NCI-H2171 treated with DMSO at 0.1 percent for 48 hours (cell line): ENCODE measurements at places on chromosomes 12 and 14.

DNA sequence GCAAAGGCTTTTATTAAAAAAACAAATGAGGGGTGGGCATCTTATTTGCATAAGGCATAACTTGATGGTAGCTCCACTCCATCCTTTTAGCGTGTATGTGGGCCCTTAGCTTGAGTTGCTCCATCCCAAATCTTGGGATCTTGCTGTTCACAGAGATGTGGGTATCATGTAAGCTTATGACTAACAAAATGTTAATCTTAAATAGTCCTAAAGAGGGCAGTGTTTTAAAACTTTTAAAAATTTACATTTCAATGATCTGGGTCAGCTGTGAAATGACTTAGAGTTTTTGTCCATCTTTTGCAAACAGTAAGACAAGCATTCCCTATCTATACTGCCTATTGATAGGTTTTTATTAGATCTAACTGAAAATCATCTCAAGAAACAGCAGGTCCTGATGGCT is 86.0 kb downstream of the SLCO1A2 start:
- DNase-seq: peak; percentile 61

DNA sequence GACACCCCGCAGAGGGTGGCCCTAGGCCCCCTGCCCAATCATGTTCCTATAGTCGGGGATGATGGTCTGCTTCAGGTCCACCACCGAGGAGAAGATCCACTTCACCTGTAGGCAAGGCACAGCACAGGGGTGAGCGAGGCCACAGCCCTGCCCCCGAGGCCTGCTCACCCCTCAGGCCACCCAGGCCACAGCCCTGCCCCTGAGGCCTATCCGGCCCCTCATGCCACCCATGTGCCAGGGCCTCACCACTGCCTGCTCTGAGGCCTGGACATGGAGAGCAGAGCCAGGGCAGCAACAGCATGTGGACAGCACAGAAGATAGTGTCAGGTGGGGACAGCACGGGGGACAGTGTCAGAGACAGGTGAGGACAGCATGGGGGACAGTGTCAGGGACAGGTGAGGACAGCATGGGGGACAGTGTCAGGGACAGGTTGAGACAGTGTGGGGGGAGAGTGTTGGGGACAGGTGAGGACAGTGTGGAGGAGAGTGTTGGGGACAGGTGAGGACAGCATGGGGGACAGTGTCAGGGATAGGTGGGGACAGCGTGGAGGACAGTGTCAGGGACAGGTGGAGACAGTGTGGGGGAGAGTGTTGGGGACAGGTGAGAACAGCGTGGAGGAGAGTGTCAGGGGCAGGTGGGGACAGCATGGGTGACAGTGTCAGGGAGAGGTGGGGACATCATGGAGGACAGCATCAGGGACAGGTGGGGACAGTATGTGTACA is 239.7 kb downstream of the TMEM121 start:
- DNase-seq: no peak

GRCh38 chr14:64296561-64296960 is 2.4 kb upstream of the ESR2 start:
- no peak for DNase-seq

DNA sequence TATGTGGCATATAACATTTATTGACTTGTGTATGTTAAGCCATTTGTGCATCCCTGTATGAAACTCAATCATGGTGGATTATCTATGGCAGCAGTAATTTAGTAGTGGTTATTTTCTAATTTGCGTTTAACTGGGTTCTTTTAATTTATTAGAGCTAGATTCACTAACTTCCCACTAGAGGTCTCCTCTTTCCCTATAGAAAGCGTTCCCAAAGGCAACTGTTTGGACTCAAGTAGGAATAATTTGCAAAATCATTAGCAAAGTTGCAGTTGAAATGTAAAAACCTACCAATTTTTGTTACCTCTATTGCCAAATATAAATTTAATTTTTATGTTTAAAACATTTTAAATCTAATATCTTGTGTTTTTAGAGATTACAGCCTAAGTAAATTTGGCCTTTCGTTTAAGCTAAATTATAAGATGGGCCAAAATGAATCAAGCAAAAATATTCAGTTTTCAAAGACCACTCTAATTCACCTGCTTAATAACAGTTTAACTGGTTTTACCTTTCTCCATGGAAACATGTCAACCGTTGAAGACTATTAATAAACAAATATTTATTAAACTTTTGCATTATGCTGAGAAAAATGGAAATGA is 6.0 kb downstream of the DMAC2L start:
- peak; percentile 75 for DNase-seq

- DNase-seq: no peak
Observed at GRCh38 chr12:132117558-132117875, 26.6 kb downstream of the DDX51 start.

DNA sequence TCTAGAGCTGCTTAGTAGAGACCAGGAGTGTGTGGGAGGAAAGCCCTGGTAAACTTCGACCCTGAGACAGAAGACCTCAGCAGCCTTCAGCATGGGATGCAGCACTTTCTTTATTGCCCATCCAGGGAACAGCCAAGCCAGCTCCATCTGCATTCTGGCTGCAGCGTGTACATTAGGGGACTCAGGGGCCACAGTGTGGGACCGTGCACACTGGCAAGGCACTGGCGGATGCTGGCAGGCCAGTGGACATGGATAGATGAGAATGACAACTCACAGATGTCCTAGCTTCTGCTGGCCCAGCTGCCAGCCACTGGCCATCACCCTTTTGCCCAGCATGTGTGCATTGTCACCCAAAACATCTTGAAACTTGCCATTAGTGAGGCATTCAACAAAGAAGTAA is 12.5 kb downstream of the PLD4 start:
- no peak for DNase-seq

- DNase-seq: no peak
Observed at GRCh38 chr14:62017651-62018230, 255.5 kb downstream of the SNAPC1 start.

DNA sequence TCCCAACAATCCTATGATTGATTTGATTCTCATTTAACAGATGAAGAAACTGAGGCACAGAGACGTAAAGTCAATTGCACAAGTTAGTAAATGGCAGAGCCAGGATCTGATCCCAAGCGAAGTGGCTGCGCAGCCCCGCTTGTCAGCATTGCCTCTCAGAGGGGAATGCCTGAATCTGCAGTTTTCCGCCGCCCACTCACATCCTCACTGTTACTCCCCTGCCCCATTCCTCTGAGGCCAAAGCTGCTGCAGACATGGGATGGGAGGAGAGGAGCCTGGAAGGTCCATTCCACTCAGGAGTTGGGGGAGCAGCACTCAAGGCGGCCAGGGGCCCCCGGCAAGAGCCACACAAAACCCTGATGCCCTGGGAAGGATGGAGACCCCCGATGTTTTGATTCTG is 1.0 kb downstream of the NRIP2 start:
- DNase-seq: no peak

GRCh38 chr12:106304797-106305196 is 2.3 kb downstream of the TCP11L2 start:
- no peak for DNase-seq

GRCh38 chr12:4621511-4621910 is 27.3 kb downstream of the AKAP3 start:
- DNase-seq: no peak

DNA sequence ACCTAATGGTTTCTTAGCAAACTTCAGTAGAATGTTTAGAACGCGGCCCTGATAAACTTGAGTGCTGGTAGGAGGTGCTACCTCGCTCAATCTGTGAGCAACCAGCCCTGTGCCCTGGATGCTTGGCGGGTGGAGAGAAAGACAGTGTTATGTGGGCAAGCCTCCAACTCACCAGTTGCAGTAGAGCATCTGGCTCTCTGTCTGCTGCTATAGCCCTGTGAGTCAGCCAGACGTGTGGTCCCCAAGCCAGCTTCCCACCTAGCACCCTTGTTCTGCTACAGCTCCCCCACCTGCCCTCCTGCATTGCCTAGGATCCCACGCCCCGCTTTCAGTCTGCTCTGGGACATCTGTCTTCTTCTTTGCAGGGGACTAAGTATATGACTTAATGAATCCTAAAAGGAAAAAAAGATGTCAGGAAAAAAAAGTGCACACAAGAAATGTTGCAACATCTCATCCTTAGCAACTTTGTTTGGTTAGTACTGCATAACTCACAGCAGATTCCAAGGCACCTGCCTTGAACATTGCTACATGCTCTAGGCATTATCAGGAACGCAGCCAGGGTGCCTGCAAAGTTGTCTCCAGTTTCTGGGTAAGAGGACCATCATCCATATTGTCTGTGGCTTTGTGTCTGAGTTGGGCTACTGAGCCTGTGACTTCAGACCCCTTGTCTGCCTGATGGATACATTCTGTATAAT is 13.6 kb downstream of the SNRNP35 start:
- peak; percentile 59 for DNase-seq

- DNase-seq: no peak
Observed at GRCh38 chr14:93571275-93571674, 140.5 kb downstream of the UNC79 start.

GRCh38 chr12:116697716-116698115 is 40.2 kb downstream of the SPRING1 start:
- DNase-seq: peak; percentile 13

- no peak for DNase-seq
Observed at GRCh38 chr14:55553791-55554190, 26.2 kb upstream of the KTN1 start.

GRCh38 chr14:99685151-99685591 is 1.1 kb downstream of the CYP46A1 start:
- no peak for DNase-seq

DNA sequence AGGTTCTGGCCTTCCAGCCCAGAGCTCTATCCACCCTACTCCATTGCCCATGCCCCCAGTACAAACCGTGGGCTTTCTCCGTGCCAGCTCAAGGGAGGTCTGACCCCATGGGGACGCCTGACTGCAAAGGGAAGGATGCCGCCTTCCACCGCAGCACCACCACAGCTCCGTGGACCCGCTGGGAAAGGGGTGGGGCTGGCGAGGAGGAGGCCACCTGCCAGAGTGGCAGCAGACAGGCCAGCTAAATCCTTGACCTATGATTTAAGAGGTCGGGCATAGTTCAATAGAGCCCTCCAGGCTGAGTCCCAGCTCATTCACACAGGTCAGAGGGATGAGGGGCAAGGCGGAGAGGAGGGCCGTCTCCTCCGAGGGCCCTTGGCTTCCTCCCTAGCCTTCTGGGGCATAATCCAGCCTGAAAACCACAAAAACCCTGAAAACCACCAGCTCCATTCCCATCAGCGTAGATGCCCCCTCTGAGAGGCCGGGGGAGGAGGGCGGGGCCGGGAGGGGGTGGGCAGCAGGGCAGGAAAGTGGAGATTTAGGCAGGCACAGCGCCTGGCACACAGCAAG is 14.9 kb upstream of the FIGNL2 start:
- DNase-seq: no peak

- no peak for DNase-seq
Observed at GRCh38 chr12:79776111-79776510, 85.3 kb upstream of the PAWR start.

DNA sequence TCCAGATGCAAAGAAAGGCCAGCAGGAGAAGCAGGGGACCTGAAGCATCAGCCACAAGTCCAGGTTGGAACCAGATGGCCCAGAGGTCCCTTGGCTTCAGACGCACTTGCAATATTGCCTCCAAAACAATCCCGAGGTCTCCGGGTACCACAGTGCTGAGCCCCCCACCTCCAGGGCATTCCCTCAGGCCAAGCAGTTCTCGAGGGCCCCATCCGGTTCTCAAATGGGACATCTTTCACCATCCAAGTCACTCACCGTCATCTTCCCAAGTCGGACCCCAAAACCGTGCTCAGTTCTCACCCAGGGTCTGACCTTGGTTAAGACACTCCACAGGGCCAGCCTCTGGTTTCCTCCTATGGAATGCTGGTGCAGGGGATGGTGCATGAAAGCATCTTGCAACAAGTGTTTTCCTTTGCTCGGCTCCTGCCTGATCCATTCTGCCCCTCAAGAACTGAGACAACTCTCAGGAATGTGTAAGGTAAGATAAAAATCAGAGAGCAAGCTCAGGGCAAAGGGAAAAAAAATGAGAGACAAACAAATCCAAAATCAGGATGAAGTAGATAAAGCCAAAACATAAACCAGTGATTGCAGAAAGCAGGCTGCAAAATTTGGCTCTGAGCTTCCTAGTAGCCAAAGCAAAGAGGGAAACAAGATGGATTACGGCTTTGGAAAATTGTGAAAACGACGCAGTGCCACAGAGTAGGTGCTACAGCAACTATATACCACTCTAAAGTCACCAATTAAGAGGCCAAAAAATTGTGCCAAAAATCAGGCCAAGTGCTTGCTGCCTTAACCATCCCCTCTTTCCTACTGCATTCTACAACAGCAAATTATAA is 8.0 kb downstream of the NCOR2 start:
- no peak for DNase-seq

DNA sequence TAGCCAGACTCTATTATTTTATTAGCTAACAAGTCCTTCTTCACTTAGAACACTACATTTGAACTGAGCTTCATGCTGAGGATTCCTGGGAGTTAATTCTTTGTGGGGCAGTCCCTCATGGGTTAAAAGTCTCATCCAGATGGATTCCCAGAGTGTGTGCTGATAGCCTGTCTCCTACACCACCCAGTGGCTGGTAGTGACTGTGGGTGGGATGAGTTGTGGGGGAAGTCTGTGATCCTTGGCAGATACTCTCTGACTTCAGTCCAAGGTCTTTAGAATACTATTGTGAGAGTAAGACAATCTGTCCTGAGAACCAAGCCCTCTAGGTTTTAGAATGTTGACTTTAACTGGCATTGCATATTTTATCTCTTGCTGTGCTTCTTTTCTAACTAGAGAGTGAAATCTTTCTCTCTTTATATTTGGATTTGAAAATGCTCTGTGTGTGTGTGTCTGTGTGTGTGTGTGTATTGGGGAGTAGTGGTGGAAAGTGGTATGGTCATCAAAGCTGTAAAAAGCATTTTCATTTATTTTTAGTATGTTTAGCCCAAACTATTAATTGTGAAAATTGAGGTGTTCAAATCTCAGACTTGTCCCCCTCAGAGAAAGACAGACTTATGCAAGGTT is 37.3 kb downstream of the AKAP6 start:
- no peak for DNase-seq

DNA sequence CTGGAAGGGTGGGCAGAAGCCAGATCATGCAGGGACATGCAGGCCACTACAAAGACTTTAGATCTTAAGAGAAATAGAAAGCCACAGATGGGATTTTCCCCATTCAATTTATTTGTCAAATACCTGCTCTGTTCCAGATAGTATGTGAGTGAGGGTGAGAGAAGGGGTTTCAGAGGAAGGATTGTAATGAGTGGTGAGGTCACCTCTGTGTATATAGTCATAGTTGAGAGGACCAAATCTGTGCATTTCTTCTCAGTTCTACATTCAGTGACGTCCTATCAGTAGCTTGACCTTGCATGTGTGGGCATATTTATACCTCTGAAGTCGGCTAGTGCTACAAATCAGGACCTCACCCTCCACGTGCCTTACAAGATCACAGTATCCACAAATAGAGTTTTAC is 31.2 kb upstream of the RBM19 start:
- DNase-seq: no peak

DNA sequence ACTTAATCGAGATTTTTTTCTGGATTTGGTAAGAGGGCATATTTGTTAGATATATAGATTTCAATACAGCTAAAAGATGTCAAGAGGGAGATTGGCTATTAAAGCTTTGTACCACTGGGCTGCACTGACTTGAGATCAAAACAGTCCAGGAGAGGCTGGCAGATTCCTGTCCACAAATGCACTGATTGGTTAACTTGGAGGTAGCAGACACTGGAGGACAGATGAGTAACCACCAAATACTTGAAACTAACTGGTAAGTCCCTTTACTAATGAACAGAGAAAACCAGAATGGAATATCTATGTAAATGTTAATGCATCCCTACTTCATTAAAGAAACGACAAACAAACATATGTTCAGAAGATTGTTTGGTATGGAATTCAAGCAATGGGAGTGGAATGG is 416.6 kb downstream of the LRIG3 start:
- DNase-seq: no peak

GRCh38 chr12:117359029-117359845 is 2.2 kb downstream of the NOS1 start:
- no peak for DNase-seq
